Myocyte (in vitro differentiated cells): ENCODE measurements at places on chromosomes 1 and 21. TPM values are rescaled to one million over a fixed set of nuclear protein-coding genes. Genes with fewer than 3 reads are reported as not detected.

DNA sequence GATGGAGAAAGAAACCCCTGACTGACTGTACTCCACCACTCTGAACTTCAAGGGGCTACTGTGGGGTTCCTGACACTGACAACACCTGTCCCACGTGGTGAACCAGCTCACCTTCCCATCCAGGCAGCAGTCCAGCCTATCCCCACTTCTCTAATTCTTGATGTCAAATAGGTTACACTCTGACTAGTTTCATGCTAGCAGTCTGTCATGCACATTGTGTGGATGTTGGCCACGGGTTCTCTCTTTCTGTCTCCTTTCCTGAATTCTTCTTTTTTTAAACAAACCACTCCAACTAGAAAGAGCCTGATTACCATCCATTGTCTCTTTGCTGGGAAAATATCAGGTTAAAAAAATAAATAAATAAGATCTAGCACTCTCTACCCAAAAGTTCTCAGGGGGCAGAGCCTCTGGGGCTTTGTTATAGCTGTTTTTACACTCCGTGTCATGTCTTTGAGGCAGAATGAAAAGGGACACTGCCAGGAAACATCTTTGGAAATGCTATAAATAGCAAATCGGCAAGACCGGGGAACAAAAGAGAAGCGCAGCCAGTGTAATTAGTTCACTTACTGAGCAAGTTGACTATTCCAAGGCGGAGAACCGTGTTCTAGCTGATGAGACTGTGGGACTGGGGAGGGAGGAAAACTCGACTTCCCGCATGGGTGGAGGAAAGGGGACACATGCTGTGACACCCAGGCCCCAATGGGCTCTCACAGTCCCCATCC, 356.1 kb downstream of the OMA1 start:
- no peak for DNase-seq

DNA sequence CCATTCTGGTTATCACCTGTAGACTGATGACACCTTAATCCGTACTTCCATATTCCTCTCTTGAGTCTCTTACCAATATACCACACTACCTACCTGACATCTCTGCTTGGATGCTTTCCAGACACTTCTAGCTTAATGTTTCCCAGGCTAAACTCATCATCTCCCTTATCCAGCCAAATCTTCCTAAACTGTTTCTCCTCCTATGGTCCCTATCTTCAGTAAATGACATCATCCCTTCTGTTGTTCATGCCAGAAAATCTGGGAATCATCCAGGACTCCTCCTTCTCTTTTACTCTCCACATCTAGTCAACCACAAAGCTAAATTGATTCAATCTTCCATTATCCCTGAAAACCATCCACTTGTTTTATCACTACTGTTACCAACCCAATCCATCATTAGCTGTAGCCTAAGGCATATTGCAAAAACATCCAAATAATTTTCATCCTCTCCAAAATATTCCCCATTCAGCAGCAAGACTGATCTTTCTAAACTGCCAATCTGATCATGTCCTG, 464.1 kb upstream of the BEND5 start:
- DNase-seq = no peak

The ELF3 gene
- 0.68 TPM in 1 of 2 replicates, not detected in the other for total RNA-seq

GRCh38 chr1:118481126-118481525, 296.1 kb upstream of the SPAG17 start:
- no peak for DNase-seq

GRCh38 chr1:97640677-97641076, 280.2 kb downstream of the DPYD start:
- no peak for DNase-seq

The FNDC10 gene
- 1.0 and 3.5 TPM in 2 replicates for total RNA-seq

- DNase-seq = no peak
These were observed 770 bp downstream of the NTNG1 start for GRCh38 chr1:107141491-107142126.

DNA sequence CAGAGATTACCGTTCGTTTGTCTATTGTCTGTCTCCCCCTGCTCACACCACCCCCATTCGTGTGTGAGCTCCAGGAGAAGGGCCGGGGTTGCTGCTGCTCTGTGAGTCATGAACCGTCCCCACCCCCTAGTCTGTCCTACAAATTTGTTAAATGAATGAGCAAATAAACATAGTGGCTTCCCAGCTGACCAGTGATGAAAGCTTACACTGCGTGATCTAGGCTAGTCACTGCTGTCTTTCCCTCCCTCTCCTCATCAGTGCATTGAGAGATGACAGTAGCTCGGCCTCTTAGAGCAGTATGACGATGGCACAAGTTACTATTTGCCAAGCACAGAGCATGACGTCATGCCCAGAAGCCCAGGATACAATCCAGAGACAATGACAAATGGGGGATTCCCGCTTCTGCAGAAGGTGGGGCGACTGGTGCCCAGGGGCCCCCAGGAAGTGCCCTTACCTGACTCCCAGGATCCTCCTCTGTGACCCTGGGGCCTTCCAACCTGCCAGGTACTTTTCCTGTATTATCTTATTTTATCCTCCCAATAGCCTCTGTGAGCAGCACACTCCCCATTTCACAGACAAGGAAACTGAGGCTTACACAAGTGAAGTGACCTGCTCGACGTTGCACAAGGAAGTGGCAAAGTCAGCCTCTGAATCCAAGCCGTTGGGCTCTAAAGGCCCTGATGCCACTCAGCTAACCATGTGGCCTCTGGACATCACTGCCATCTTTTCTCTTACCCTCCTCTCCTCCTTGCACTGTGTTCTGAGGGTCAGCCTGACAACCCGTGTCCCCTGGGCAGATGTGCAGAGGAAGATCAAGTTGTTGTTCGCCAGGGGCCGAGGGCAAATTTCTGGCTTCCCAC, 8.6 kb upstream of the EPHA2 start:
- DNase-seq = peak; percentile 85

The C1orf87 gene
- 0.35 and 0.36 TPM in 2 replicates for total RNA-seq

DNA sequence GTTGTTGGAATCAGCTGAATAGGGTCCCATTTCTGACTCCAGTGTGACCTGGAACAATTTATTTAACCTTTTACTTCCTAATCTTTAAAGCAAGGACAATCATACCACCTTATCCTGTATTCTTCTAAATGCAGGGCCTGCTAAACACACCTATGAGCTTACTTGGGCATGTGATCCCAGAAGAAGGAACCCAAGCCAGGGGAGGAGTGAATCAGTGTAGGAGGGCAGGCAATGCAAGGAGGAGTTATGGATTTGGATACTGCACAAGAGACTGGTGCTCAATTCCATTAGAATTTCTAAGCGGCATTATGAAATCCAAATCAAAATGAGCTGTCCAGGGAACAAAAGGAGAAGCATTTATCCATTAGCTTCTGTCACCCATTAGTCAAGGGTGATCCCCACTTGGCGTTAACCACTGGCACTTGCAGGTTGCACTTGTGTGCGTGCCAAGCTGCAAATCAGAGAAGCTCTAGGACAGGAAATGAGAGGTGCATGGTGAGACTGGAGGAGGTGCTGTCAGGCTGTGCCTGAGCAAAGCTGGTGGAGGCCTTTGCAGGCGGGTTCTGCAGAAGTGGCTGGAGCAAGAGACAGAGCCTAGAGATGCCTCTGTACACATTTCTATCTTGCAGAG, 297.2 kb upstream of the PLXNA2 start:
- DNase-seq = no peak

DNA sequence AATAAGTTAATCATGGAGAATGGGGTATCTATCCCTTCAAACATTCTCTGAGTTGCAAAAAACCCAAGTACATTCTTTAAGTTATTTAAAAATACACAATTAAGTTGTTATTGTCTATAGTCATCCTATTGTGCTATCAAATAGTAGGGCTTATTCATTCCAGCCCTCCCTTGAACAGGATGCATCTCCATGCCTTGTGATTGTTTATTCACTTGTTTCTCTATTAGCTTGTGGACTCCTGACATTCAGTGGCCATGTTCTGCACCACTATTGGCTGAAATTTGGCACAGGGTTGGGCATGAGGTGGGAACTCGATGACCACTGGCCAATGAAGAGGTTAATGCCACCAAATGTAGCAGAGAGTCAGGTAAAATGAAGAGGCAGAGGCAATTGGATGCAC, 272.8 kb downstream of the TNR start:
- no peak for DNase-seq

DNA sequence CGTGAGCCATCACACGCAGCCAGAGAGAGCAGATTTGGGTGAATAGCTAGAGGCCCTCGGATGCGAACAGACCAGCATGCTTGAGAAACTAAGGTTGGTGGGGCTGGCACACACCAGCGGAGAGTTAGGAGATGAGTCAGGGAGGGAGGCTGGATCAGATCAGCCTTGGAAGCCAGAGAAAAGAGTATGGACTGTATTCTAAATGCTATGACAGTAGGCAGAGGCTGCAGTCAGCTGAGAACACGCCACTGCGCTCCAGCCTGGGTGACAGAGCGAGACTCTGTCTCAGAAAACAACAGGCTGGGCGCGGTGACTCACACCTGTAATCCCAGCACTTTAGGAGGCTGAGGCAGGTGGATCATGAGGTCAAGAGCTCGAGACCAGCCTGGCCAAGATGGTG, 4.0 kb upstream of the PLEKHM2 start:
- no peak for DNase-seq

The ERG gene
- total RNA-seq = 1.4 TPM in 1 of 2 replicates, not detected in the other

The VPS72 gene
- total RNA-seq = 80.3 and 81.8 TPM in 2 replicates

GRCh38 chr1:4010814-4011605, 110.9 kb upstream of the C1orf174 start:
- no peak for DNase-seq

The TNFAIP8L2 gene
- total RNA-seq = not detected in 2 replicates

GRCh38 chr1:8384088-8384487, 66.2 kb downstream of the SLC45A1 start:
- DNase-seq = no peak

The SPATA1 gene
- total RNA-seq = 0.19 and 5.9 TPM in 2 replicates

The TMEM82 gene
- total RNA-seq = not detected in 2 replicates

DNA sequence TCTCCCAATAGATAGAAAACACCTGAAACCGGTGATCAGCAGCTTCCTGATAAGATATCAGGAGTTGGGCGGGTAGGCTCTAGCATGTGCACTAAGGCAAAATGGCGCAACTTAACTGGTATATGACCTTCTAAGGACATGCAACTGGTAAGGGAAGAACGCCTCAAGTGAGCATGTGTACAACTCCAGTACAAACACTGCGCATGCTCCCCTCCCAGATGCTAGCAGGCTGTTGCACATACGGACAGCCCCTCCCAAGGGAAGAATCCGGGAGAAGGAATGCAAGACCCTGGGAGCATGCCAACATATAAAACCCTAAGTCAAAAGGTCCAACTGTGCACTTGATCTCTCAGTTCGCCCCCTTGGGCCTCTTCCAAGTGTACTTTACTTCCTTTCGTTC, 110.8 kb downstream of the TSEN15 start:
- DNase-seq = no peak

DNA sequence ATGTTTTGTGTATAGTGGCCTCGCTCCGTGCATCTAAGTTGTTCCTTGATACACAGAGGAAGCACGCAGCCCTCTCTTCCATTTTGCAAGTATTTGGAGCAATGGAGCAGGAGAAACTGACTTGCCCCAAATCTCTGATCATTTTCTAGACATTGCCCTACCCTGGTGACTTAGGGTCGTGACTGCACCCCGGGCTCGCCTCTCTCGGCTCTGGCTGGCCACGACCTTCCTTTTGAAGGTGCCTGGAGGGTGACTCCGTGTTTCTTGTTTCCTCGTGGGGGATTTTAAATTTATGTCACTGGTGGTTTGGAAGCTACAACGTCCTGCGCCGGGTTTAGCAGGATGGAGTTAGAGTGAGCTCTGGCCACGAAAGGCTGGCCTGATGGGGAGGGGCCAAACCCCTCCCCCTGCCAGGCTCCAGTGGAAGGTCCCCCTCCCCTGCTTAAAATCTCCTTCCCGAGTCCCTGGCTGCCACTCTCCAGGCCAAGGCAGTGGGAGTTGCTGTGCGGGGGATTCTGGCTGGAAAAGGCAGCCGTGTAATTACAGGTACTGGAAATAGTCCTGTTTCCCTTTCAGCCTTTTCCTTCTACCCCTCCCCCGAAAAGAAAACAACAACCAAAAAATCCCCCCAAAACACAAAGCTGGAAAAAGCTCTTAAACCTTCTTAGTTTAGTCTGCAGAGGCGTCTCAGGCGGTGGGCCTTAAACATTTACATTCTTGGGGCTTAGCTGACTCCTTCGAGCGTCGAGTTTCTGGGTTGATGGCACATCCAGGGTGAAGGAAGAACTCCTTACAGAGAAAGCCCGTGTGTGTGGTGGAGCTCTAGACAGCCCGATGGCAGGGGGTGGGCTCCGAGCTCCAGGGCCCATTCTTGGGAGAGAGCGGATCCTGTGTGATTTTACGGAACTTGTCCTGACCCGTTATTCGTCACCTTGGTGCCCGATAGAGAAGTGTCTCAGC, 28.1 kb downstream of the SPSB1 start:
- no peak for DNase-seq

- DNase-seq = no peak
These were observed 691 bp downstream of the RIMS3 start for GRCh38 chr1:40664791-40665190.

DNA sequence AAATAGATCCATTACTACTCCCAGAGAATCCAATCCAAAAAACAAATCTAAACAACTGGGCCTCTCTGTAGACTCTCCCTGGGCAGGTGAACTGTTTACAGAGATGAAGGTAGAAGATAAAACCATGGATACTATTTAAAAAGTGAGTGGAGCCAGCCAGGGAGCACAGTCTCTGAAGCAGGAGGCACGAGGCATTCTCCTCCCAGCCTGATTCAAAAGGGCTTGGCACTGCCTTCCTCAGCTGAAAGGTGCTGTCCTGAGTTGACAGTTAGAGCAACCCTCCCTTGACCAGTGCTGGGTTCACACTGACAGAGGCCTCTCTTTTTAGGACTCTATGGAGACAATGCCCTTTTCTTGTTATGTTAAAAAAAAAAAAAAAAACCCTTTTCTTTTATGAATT, 36.8 kb downstream of the HENMT1 start:
- DNase-seq = no peak

- DNase-seq = no peak
These were observed 1208.5 kb upstream of the ADGRL4 start for GRCh38 chr1:80214888-80215540.

GRCh38 chr21:42056996-42057689, 14.0 kb upstream of the UMODL1 start:
- peak; percentile 43 for DNase-seq

The TFAP2E gene
- 0.31 TPM in 1 of 2 replicates, not detected in the other for total RNA-seq

DNA sequence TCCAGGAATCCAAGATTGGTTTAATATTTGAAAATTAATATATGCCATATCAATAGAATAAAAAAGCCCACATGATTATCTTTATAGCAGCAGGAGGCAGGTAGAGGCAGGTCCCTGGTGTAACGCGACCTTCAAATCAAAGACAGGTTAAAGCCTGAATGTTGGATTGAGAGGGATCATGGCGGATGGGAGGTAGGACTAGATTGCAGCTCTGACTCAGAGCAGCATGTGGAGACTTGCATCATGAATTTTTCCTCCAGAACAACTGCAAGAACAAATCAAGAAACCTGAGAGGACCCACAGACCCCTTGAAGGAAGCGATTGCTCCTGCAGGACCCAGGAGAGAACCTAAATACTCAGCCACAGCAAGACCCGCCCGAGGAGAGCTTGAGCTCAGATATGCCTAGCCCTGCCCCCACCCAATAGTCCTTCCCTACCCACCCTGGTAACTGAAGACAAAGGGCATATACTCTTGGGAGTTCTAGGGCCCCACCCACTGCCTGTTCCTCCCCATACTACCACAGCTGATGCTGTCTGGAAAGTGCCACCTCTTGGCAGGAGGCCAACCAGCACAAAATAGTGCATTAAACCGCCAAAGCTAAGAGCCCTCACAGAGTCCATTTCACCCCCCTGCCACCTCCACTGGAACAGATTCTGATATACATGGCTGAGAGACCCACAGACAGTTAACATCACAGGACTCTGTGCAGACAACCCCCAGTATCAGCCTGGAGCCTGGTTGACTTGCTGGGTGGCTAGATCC, 19.5 kb downstream of the S100B start:
- DNase-seq = no peak

GRCh38 chr1:201827321-201828216, 1.4 kb upstream of the IPO9 start:
- DNase-seq = no peak

GRCh38 chr1:221643404-221644144, 98.3 kb downstream of the DUSP10 start:
- DNase-seq = no peak
